Naive B cell (primary cell): ENCODE measurements at places on chromosomes 3 and 15.

GRCh38 chr3:54951405-54951804 lies 23.5 kb upstream of the LRTM1 start:
- H3K27me3 ChIP-seq = no peaks in the 10 kb centered on the region
- no peak overlapping the region for H3K4me3 ChIP-seq
- no peak for DNase-seq
- H3K27ac ChIP-seq = no peak overlapping the region
- no peaks in the 10 kb centered on the region for H3K4me1 ChIP-seq
- no peaks in the 10 kb centered on the region for H3K36me3 ChIP-seq

DNA sequence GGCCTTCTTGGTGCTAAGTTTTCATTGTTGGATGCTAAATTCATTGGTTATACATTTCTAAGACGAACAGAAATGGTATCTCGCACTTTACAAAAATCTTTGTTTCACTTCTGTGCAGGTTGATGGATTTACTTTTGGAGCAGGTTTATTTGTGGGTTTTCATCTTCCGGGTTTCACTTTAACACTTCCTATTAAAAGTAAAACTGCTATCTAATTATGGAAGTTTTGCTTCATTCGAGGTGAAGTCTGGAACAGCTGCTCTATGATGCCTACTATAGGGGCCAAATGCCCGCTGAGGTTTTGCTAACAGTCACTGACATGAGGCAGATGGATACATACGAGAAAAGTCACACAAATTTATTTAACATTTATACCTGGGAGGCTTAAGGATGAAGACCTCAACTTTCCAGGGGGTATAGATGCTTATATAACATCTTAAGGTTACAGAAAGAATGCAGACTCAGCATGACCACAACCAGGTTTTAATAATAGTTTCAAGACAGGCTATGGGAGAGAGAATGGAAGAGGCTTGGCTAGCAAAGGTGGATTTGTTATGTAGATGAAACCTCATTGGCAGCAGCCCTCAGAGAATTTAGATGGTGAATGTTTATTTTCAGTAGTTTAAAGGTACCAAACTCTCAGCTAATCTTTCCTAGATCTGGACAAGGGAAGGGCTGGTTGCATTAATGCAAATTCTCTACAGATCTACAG lies 54.2 kb downstream of the OSTN start:
- peaks cover 62% of the 10 kb centered on the region for H3K4me1 ChIP-seq
- peak; percentile 58 for DNase-seq
- H3K36me3 ChIP-seq = peaks cover 3% of the 10 kb centered on the region

- no peak overlapping the region for H3K27ac ChIP-seq
- no peak for DNase-seq
- H3K4me1 ChIP-seq = peaks cover 42% of the 10 kb centered on the region
- no peaks in the 10 kb centered on the region for H3K36me3 ChIP-seq
- no peaks in the 10 kb centered on the region for H3K27me3 ChIP-seq
These were observed 191.7 kb upstream of the TLE3 start for GRCh38 chr15:70289191-70289955.

GRCh38 chr3:128714887-128715491 lies 11.0 kb upstream of the RAB7A start:
- H3K27me3 ChIP-seq = peaks cover 4% of the 10 kb centered on the region
- no peak overlapping the region for H3K4me3 ChIP-seq
- no peaks in the 10 kb centered on the region for H3K36me3 ChIP-seq
- DNase-seq = no peak
- no peak overlapping the region for H3K27ac ChIP-seq
- peaks cover 4% of the 10 kb centered on the region for H3K4me1 ChIP-seq

- no peaks in the 10 kb centered on the region for H3K36me3 ChIP-seq
- H3K27ac ChIP-seq = no peak overlapping the region
- no peaks in the 10 kb centered on the region for H3K27me3 ChIP-seq
These were observed 335.2 kb downstream of the GAP43 start for GRCh38 chr3:115958526-115958925.
